Cortex of kidney (tissue), 1 donor: ENCODE measurements at places on chromosomes 6 and 20.

GRCh38 chr6:43629104-43629504 lies at the start of gene GTPBP2:
TSS of gene GTPBP2 (minus strand) at chr6:43629264. CDS start at chr6:43629162, 102 bp downstream.
- DNase-seq: no peak

DNA sequence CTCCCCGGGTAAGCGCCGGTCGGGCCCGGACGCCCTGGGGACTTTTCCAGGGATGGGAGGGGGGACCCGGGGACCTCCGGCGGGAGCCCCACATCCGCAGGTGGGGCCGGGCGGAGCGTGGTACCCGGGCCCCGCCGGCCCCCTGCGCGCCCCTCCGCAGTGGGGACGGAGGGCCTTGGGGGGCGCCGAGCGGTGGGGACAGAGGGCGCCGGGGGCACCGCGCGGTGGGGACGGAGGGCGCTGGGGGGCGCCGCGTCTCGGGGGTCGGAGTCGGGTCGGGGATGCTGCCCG lies 270 bp downstream of the PLEKHG1 start:
- no peak for DNase-seq

GRCh38 chr6:85300581-85300980 lies 149.3 kb upstream of the NT5E start:
- no peak for DNase-seq

DNA sequence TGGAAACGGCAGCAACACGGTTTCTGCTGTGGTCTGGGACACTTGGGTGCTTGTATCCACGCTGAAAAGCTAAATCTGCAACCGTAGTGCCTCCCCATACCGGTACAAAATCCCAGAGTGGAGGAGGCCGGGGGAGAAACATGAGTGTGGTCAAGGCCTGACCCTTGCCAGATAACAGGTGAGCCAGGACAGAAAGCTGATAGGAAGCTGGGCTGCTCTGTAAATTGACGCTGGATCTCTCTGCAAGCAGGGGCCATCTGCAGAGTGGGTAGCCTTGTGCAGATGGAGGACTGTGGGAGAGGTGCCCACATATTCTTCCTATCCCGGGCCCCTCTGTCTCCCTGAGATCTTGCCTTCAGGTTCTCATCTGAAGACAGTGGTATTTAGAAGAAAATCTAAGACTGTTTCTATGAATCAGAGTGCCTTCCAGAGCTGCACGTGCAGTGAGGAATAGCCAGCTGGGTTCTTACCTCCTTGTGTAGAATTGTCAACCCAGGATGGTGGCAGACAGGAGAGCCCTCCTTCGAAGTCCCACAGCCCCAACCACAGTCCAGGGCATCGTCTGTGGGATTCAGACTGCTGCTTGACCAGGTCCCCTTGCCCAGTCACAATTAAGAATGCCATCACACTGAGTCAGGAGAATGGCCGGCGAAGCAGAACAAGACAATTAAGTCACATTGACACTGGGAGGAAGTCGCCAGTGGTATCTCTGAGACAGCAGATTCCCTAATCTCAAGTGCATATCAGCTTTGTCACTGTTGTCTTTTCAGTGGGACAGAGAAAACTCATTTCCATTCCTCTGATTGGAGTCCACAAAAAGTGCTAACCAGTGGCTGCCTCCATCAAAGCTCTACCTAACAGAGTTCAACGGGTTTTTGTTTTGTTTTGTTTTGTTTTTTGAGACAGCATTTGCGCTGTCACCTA lies 100.0 kb upstream of the RIPOR2 start:
- DNase-seq: no peak

DNA sequence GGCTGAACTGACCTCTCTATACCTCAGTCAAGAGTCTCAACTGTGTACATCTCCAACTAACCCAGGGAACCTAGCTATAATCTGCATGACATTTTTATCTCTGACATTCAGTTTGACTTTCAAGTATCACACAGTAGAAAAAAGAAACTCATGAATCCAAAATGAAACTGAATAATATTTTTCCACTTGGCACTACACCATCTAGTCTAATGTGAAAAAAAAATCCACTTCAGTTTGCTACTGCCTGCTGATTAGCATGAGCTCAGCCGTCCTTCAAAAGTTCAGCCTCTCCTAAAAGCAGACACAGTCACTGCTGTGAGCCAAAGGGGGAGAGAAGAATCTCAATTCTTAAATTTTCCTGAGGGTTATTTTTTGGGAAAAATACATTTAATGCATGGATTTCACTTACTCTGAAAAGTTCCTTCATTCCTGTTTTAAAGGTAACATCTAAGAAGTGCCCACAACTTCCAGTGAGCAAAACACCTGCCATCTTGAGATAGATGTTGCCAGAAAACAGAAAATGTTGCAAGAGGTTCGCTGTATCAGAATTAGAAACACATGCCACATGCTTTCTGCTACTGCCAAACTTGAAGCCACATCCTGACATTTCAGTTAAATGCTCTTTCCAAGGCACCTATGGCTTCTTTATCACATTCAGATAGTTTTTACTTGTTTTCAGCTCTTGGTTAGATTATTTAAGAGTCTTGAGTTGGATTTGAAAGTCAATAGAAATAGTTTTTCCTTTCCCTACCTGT lies 95.4 kb downstream of the MKKS start:
- DNase-seq: no peak

DNA sequence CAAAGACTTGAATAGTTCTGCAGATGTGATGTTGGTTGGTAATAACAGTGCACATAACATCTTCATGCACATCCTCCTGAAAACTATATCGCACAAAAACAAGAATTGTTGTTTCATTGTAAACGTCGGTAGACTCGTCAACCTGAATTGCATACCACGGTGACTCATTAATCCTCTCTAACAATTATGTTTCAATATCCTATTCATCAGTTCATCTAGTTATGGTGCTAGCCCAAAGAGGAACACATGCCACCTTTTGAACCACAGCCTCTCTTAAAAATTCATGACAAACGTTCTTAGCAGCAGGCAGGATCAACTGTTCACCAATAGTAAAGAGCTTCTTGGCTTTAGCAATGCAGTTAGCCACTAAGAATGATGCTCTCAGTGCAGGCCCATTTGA lies 25.0 kb downstream of the CRYBG1 start:
- DNase-seq: no peak

GRCh38 chr6:52537001-52537753 lies 39.7 kb downstream of the TRAM2 start:
- DNase-seq: no peak

DNA sequence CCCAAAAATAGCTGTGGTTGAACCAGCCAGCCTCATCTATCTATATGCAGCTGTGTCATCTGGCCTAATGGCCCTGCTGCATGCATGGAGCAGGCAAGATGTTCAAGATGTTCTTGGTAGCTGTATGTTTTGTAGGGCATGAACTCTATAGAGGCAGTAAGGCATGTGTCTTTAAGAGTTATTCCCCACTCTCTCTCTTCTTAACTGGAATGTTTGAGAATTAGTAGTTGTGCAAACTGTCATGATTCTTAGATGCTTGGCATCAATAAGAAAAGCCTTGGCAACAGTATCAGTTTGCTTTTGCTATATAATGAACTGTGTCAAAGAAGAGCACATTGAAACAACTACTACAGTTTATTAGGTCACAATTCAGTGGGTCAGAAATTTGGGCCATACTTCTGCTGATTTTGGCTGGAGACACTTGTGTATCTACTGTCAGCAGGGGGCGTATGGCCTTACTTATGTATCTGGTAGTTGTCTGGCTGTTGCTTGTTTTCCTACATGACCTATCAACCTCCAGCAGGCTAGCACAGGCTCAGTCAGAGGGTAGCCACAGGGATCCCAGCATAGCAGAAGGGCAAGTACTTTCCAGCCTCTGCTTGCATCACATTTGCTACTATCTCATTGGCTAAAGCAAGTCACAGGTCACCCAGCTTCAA lies 56.1 kb upstream of the LAMP5 start:
- DNase-seq: no peak

GRCh38 chr6:13368731-13369115 lies 40.4 kb upstream of the TBC1D7 start:
- no peak for DNase-seq

GRCh38 chr6:163958646-163959045 lies 544.1 kb downstream of the QKI start:
- DNase-seq: no peak

DNA sequence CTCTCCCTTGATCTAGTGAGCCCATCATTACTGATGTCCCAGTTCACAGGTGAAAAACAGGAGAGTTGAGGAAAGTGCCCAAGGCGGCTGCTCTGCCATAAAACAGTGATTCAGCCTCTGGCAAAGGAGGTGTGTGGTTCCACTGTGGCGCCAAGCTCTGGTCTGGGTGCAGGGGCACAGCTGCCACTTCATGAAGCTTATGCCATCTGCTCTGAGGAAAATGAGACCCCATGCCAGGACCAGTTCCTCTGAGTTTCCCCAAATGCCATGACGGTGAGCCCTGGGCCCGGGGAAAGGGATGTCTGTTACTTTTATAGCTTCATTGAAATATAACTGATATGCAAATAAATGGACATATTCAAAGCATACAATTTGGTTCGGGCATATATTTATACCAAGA lies 33.7 kb upstream of the ZBP1 start:
- DNase-seq: no peak

GRCh38 chr6:39430871-39431523 lies 108.5 kb upstream of the KCNK16 start:
- DNase-seq: no peak

- no peak for DNase-seq
These were observed 1.9 kb downstream of the ASF1A start for GRCh38 chr6:118895859-118896258.

DNA sequence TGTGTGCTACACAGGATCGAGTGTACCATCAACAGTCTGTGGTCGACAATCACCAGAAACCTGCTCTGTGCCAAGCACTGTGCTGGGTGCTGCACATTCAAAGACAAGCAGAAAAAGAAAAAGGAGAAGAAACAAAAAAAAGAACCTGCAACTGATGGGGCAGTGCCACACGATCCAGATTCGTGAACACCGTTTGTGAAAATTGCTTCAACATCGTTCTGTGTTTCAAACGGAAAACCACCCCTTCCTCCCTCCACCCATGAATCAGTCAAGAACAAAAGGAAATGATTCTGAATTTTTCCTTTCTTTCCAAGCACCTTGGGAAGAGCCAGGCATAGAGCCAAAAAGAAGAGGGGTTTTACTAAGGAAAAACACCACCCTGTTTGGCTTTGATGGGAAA lies 129.2 kb upstream of the ARID1B start:
- DNase-seq: no peak

DNA sequence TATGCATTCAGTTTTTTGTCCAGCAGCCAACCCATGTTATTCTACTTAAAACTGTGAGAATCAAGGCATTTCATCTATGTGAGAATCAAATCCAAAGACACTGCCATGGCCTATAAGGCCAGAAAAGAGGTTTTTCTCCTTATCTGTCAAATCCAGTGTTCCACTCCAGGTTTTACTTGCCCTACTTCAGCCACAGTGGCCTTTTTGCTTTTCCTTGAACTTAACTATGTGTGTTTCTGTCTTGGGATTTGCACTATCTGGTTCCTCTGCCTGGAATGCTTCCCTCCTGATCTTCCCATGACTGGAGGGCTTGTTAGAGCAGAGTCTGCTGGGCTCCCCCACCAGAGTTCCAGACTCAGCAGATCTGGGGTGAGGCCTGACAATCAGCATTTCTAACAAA lies 113.1 kb upstream of the DOK5 start:
- DNase-seq: no peak

GRCh38 chr20:6966721-6967120 lies 199.2 kb downstream of the BMP2 start:
- DNase-seq: no peak

DNA sequence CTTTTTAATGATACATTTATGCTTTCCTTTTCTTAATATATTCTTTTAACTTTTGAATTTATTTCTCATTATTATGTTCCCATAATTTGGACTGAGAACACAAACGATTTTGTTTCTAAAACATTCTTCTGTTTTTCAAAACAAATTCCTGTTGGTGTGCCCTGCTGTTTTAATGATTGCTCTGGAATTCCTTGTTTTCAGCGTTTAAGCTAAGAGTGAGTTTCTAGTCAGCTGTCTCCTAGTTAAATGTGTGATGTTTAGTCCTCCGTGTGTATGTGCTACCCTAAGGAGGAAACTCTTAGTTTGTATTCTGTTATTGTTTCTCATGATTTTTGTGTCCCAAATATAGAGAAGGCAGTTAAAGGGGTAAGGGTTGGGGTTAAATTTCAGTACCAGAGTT lies 306.1 kb upstream of the RGS17 start:
- no peak for DNase-seq

DNA sequence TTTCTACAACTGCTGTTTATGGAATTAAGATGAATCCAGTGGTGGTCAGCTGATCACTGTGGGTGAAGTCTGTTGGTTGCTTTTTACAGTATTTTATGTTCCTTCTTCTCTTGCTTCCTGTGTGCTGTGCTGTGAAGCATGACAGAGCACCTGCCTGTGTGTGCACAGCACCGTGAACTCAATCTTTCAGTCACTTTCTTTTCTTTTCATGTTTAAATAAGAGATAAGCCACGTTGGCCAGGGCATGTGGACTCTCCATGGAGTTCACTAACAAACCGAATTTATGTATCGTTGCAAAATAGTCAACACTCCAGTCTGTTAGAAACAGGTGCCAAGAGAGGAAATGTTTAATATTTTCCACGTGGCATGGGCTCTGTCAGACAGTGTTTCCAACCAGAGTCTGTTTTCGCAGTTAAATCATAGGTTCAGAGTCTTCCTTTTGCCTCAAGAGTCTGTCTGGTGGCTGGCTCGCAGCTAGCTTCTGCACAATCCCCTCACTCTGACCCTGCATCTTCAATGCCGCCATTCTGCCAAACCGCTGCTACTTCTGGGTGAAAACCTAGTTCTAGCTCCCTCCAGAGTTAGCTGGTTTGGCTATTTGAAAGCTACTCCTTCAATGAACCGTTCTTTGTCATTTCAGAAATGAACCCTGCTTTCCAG lies 73.2 kb downstream of the QRSL1 start:
- no peak for DNase-seq

DNA sequence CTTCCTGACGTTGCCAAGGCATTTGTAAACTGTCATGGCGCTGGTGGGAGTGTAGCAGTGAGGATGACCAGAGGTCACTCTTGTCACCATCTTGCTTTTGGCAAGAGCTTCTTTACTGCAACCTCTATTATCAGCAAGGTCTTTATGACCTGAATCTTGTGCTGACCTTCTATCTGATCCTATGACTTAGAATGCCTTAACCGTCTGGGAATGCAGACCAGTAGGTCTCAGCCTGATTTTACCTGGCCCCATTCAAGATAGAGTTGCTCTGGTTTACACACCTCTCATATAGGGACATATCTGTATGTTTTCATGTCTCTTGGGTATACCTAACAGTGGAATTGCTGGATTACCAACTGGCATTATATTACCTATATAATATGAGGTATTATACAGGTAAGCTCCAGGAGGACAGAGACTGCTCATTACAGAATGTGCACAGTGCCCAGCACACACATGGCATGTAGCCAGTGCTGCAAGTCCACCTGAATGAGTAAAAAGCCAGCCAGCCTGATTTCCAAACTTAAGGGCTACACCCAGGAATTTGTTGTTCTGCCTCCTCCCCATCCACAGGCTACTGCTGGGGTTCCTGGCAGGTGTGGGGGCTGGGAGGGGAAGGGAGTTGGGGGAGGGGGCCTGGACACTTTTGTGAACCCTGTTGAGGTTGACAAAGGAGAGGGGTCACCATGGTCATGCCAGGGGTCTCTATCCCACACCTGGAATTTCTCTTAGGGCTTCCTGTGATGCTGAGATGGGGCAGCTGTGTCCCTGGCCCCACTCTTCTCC lies 35.2 kb upstream of the BLCAP start:
- no peak for DNase-seq
